ENCODE measurements at places on chromosomes 5 and 9.
A peak's percentile ranks its signal among the peaks of the same experiment; 100 is the strongest.

- no peak for DNase-seq
These were observed 26.4 kb downstream of the PSD2 start for GRCh38 chr5:139821806-139822552.

GRCh38 chr5:39072925-39073766 lies 1.1 kb downstream of the RICTOR start:
- DNase-seq, result no peak

- no peak for DNase-seq
These were observed 38.2 kb upstream of the SPATA31E1 start for GRCh38 chr9:87844506-87844905.

- DNase-seq, result no peak
These were observed 5.6 kb downstream of the ZNF462 start for GRCh38 chr9:106868565-106868964.

GRCh38 chr5:151141535-151141934 lies 16.0 kb downstream of the ANXA6 start:
- DNase-seq, result no peak

DNA sequence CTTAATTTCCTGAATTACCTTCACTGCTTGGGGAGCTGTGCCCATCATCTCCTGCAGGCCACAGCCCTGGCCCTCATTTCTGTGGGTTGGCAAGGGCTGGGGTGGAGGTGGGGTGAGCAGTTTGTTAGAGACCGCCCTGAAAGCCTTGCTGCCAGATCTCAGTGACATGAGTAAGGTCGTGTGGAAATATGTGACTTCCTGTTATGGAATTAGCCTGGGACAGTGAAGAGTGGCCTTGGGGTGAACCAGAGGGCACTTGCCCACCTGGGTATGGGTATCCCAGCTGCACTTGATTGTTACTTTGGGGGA lies 2.5 kb upstream of the HNRNPAB start:
- DNase-seq, result peak; percentile 16

- DNase-seq, result no peak
These were observed 27.1 kb upstream of the KCNIP1 start for GRCh38 chr5:170476704-170477103.

DNA sequence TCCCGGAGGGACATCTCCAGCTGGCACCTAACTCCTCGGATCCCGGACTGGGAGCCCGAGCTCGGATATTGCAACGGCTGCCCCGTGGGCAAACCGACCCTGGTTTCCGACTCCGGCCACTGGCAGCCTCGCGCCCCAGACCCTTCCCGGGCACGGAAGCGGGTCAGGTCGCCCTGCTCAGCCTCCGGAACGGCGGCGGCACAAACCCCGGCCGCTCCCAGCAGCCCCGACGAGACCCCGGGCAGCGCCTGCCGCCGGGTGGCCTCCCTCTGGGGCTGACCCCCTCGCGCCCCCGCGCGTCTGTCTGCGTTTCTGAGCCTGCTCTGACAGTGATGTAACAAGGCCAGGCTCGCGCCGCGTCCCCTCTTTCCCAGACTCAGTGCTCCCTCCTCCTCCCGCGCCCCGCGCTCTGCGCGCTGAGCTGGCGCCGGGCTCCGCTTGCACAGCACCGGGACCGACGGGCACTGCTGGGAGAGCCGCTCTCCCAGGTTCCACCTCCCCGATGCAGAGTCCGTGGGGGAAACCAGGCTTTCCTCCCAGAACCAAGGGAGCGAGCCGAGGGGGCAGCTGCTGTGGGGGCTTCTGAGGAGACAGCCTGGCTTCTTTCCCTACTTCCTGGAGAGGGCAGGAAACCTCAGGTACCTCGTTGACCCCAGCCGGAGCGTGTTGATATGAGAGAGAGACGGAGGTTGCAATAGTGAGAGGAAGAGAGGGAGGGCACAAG lies at the start of gene TMEM215:
Gene TMEM215 (plus strand): TSS at position 373 of the 724 bp plus-strand sequence. CDS start 644 bp downstream, outside the sequence.
- no peak for DNase-seq

DNA sequence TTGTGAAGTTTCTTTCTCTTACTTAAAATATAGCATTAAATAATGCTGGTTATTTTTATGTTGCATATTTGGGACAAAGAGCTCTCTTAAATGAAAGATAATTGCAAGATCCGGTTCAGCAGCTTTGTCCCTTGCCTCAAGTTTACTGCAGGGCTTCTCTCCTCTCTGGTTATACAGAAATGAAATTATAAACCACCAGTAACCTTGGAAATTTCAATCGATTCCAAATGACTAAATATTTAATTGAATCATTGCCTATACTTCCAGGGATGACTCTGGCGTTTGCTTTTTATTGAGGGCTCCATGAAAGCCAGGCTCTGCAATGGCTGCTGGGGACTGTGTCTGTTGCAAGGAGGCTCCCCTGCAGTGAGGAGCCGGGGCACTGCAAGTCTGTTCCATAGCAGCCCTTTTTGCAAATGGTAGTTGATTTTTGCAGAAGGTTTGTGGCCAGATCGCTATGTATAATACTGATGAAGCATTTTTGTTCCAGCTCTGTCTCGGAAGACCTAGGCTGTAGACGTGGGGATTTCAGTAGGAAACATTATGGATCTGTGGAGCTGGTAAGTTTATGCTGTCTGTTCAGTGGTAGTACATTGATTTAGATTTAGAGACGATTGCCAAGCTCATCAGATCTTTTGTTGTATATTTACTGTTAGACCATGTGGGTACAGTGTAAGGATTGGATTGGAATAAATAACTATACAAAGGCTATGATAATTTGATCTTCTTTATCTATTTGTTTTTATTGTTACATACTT lies at the start of gene GARNL3:
Gene GARNL3 (plus strand): TSS at position 313 of the 758 bp plus-strand sequence. CDS start 104 bp downstream, at position 417.
- DNase-seq, result no peak

GRCh38 chr5:126280846-126281245 lies 142.4 kb upstream of the GRAMD2B start:
- DNase-seq, result no peak

DNA sequence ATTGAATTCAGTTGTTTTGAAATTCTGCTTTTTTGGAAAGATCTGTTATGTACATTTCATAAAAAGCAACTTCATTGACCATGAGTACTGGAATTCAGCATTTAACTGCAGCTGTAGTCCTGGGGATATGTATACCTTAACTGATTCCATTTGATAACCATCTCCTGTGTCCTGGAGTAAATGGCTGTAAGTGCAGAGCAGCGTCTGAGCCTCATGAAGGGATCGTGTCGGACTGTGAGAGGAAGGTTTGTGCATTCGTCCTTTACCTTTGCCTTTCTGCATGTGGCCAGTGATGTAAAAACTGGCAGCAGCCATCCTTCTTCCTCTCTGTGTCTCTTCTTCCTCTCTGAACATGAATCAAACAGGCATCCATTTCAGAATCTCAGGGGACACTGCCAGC lies 287.2 kb downstream of the FANCC start:
- no peak for DNase-seq

DNA sequence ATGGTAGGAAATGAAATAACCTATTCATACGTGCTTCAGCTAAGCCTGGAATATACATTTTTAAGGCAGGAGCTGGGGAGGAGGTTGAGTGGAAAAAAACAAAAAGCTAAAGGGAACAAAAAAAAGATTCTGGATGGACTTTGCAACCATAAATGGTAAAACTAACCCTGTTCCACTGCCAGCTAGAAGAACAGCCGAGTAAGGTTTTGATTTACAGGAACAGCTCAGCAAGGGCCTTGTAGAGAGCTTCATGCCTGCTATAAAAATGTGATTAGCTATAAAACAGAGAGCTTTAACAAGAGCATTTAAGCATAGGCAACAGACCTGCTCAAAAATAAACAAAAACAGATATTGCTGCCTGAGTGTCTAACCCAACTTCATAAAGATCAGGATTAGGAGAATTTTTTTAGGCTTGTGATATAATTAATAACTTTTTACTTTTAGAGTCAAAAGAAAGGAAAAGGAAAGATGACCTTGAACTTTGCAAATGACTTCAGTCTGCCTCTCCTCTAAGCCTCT lies 194.8 kb downstream of the FBXL7 start:
- DNase-seq, result no peak

DNA sequence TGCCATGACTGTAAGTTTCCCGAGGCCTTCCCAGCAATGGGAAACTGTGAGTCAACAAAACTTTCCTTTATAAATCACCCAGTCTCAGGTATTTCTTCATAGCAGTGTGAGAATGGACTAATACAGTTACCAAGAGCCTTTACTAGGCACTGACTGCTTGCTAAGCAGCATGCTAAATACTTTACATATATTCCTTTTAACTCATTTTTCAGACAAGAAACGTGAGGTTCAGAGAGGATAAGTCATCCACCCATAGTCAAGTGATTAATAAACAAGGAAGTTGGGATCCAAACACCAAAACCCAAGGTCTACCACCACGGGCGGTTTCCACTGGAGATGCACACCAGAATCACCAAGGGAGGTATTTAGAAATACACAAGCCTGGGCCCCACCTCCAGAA lies 50.8 kb downstream of the GABBR2 start:
- no peak for DNase-seq

DNA sequence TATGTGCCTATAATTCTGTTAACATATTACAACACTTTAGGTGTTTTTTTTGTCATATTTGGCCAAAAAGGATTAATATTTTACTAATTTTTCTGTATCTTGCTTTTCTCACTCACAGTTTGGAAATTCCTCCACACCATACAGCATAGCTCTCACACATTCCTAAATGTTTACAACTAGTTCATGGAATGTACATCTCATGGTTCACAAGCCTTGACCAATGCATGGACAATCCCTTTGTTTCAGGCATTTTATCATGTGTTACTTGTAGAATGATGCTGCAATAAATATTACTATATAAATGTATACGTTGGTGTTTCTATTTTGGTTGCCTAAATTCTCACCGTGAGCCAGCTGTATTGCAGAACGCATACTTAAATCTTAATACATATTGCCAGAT lies 80.5 kb upstream of the SPATA31C2 start:
- no peak for DNase-seq

DNA sequence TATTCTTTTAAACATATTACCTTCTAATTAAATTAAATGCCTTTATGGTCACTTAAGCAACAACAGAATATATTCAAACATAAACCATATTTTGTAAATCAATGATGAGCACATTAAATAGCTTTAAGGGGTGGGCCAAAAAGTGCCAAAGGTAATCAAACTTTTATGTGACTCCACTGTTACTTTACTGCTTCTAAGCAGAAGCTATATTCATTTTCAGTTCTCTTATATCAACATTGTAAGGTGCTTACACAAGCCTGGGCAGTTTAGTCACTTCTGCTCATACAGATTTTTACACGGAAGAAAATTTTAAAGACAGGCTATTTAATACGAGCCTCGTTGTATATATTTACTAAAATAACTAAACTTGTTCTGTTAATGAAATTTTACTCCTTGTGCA lies 29.9 kb downstream of the RFX3 start:
- DNase-seq, result no peak

- DNase-seq, result no peak
These were observed 14.8 kb downstream of the ENHO start for GRCh38 chr9:34507966-34508365.

DNA sequence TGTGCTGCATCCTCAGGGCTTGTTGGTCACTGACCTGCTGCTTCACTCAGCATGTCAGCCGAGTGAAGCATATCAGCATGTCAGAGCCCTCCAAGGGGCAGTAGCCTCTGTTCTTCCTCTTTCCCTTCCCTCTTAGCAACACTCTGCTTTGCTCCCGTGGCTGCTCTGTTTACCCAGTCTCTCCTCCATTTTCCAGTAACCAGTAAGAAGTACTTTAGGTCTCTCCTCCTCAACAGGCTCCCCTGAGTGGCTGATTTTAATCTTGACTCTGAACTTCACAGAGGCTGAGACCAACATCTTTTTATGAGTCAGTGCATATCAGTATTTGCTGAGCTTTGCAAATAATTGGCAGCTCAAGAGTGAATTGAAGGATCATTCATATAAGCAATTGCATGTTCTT lies 18.6 kb upstream of the ADRB2 start:
- DNase-seq, result no peak

DNA sequence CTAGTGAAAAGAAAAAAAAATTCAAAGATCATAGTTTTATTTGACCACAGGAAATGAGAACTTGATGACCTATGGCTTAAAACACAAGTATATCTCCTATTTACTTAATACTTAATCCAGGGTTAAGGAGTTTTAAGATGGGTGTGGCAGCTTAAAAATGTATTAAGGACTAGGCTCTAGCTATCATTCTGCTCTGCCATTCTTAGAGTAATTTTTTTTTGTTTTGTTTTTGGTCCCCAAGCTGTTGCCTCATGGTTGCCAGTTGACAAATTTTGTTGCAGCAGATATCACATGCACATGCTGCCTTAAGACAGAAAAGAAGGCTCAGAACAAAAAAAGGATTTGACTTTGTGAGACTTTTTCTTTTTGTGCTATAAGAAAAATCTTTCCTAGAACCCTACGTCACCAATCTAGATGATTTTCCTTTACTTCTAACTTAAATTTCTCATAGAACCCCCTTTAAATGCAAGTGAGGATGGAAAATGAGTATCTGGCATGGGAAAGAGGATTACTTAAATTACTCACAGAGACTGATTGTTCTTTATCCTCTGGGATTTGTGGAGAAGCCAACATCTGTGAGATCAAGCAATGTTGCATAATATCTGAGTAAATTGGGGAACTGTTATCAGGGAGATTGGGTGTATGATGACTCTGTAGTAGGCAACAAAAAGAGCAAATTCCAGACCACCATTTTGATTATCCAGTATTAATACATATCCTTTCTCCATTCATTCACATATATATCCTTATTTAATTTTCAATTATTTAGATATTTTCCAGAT lies 364.7 kb upstream of the CD180 start:
- DNase-seq, result no peak

DNA sequence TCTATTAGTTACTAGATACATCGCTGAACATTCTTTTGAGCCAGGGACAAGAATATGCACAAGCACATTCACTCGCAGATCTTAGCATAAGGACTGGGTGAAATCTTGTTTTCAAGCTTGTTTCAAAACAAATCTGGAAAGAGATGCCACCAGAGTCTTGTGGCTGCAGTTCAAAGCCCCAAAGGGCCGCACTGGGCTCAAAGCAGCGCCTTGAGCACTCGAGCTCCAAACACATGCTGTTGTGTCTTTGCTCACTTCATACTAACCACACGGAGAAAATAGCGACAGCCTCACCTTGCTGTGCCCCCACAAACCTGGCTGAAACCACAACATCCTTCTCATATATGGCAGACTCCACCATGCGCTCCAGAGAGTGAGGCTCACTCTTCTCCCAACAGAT lies 34.2 kb upstream of the IL7R start:
- DNase-seq, result no peak

DNA sequence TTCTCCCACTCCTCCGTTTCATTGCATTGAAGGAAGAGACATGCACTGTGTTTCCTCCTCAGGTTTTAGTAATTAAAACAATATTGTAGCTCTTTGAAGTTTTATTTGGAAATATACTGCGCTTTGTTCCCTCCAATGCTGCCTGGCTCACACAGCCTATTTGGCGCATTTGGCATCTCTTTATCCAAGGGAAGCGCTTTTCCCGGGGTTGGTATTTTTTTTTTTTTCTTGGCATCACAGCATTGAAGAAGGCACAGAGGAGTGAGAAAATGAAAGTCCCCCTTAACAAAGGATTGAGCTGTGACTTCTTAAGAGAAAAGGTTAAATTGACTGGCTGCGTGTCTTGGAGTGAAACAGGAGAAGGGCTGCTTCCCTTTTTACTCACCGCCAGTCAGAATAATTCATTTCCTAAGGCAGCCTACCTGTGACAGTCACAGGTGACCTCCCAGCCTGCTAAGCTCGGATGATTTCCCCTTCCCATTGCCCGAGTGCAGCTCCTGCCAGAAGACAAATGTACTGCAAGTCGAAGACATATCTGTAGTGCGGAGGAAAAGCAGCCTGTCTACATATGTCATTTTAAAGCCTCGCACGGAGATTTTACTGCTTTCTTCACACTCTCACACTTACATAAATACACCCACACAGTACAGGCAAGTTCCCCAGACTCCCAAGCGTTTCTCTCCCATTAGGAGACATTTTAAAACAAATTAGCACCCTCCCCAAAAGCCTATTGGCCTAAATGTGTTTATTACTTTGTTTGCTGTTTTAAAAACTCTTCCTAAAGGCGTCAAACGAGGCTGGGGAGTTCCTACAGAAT lies 665.5 kb upstream of the ZNF608 start:
- peak; percentile 19 for DNase-seq

- DNase-seq, result peak; percentile 41
These were observed 10.3 kb upstream of the GLE1 start for GRCh38 chr9:128494108-128494745.
